Putamen (tissue), 1 donor: ENCODE measurements at places on chromosomes 6 and 20.

- no peak for DNase-seq
These were observed 89.4 kb downstream of the GRM4 start for GRCh38 chr6:34056305-34057108.

DNA sequence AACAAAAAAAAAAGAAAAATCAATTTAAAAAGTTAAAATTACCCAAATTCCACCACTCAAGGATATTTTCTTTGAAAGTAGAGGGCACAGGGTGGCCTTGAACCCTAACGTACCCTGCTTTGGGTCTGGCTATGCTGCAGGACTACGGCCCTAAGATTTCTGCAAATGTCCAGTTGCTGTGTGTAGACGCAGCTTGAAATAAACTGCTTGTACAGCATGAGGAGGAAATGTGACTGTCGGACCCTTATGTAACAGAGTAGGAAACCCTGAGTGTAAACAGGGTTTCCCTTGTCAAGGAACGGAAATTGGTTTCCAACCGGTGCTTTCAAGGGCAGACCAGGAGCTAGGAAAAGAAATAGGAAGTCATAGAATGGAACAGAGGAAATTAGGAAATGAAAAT lies 60.7 kb upstream of the SHLD1 start:
- DNase-seq: no peak

DNA sequence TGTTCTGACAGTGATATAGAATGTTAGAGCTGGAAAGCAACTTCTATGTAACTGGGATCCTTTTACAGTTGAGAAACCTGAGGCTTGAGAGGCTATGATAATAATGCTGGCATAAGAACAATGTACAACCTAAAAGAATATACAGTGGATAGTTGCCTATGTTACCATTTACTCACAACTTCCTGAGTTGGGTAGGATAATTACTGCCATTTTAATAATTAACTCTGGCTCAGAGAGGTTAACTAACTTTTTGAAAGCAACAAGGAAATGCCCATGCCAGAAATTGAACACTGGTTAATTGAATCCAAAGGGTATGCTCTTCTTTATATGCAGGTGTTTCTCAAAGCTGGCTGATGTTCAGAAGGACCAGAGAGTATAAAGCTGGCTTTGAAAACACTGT lies 530.7 kb upstream of the MAP3K7 start:
- DNase-seq: no peak

- DNase-seq: peak; percentile 75
These were observed 296.5 kb downstream of the THBS2 start for GRCh38 chr6:168956884-168957730.

DNA sequence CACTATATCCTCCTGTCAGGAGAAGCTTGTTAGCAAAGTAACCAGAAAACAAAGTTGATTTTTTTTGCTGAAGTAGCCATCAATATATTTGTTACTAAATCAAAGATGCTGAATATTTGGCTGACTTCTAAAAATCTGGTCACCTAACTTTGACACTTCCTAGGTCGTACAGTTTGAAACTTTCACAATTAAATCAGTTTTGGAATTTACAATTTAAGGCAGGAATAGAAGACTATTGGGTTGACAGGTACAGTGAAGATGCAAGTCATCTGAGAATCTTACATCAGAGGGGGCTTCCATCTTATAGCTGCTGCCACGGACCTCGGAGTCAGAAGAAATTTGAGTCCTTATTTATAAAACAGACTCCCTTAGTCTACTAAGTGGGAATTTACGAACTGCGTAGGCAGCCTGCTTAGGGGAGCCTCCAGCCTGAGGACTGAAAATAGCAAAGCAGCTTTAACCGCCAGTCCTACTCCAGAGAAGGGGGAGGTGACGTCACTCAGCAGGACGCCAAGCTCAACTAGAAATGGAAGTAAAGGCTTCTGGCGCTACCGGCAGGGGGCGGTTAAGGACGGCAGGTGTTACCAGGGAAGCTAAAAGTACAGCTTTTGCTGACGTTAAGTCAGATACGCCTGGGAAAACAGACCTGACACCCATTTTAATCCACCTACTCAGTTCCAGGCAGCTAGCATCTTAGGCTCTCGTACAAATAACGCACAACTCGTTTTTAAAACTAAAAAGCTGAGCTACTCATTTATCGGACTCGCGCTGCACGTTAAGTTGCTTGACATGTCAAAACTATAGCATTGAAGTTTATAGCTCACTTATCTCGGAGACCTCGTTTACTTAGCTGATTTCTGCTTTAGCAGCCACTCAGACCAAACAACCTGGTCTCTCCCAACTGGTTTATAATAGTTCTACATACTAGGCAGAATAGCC lies 61.1 kb upstream of the HFE start:
- DNase-seq: peak; percentile 79

GRCh38 chr6:166446146-166446545 lies 63.4 kb upstream of the MPC1 start:
- DNase-seq: no peak

- DNase-seq: no peak
These were observed 1.4 kb upstream of the SLC29A1 start for GRCh38 chr6:44221961-44222335.

DNA sequence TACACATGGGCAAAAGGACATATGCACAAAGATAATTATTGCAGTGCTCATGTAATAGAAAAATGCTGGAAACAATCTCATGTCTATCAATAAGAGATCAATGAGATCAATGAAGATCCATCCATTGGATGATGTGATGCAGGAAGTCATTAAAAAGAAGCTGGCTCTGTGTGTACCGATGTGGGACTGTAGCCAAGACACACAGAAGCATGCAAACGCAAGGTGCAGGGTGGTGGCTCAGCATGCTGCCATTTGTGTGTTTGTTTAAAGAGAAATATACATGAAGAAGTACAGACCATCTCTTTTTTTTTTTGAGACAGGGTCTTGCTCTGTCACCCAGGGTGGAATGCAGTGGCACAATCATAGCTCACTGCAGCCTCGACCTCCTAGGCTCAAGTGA lies 33.1 kb upstream of the KCNB1 start:
- DNase-seq: no peak

- no peak for DNase-seq
These were observed 58.2 kb downstream of the IGF2R start for GRCh38 chr6:160027076-160027475.

DNA sequence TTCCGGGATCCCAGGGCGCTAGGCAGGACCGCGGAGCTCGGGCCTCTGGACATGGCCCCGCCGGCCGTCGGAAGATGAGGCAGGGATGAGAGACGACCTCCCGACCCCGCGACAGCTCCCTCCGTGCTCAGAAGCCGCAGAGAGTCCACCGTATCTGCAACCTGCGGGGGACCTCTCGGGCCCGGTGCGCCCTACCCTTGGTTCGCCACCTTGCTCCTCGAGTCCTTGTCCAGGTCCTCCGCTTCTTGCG lies 301 bp downstream of the PPP1R3D start:
- DNase-seq: peak; percentile 29

DNA sequence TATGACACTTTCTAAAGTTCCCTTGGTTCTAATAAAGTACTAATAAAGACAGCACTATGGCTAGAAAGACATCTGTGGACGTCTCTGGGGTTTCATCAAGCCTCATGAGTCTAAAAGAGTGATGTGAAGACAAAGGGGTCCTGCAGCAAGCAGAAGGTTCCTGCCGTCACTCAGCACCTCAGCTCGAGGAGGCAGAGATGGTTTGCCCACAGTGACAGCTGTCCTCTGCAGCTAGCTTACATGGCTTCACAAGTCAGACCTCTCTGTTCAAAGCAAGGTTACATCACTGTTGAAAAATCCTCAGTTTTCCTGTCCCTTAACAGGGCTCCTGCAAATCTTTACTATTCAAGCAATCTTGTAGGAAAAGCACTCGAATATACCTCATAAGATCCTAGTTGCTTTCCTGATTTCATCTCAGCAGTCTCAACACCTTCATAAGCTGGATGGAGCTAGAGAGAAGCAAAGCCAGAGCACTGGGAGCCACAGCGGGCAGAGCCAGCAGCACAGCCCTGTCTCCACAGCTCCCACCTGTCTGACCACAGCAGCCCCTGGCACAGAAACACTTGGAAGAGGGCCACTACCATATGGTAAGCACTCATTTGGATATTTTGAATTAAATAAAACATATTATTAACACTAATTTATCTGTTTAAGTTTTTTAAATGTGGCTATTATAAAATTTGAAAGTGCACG lies 202.3 kb downstream of the GMDS start:
- no peak for DNase-seq

DNA sequence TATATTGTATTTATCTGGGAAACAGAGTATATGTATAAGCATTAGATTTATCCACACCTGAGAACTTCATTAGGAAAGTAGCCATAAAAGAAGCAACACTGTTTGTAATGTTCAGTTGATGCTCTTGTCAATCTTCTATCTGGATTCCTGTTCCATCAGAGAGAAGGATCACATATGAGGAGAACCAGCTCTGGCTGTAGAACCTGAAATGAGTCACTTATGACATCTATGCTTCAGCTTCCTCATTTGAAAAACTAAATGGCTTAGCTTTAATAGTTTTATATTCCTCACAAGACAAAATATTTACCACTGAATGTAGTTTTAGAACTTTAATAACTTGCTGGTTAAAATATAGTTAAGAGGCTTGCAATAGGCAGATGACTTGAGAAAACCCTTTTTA lies 144.7 kb downstream of the TASP1 start:
- no peak for DNase-seq

DNA sequence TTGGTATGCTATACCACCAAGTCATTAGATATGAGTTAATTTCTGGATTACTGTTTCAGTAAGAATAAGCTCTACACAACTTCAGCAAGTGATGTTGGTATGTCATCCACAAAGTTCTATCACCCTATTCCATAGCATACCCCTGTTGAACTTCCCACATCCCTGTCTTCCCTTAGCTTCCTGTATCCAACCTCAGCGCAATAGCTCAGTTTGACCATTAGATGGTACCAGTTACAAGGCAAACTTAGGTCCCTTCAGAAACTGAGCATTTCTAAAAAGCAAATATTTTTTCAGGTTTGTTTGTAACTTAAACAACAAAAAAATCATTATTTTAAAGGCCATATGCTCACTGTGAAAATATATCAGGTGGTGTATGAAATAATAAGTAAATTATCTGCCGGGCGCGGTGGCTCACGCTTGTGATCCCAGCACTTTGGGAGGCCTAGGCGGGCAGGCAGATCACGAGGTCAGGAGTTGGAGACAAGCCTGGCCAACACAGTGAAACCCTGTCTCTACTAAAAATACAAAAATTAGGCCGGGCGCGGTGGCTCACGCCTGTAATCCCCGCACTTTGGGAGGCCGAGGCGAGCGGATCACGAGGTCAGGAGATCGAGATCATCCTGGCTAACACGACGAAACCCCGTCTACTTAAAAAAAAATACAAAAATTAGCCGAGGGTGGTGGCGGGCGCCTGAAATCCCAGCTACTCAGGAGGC lies 8.8 kb upstream of the MOG start:
- DNase-seq: no peak

DNA sequence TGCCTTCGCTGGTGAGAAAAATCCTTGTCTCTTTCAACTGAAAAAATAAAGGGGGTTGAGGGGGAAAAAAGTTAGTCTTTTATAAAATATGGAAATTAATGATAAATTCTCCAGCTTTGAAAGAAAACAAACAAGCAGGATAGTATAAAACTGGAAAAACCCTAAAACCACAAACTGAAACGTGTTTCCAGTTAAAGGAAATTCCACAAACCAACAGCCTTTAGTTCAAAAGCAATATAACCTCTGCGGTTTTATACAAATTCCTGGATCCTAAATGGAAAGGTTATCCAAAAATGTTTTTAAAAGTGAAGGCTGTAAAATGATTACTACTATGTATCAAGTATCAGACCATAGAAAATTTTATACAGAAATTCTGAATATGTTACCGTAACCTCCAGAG lies 55.6 kb downstream of the BMP5 start:
- DNase-seq: no peak

GRCh38 chr6:111709615-111710398 lies 104.1 kb upstream of the TRAF3IP2 start:
- DNase-seq: peak; percentile 87

DNA sequence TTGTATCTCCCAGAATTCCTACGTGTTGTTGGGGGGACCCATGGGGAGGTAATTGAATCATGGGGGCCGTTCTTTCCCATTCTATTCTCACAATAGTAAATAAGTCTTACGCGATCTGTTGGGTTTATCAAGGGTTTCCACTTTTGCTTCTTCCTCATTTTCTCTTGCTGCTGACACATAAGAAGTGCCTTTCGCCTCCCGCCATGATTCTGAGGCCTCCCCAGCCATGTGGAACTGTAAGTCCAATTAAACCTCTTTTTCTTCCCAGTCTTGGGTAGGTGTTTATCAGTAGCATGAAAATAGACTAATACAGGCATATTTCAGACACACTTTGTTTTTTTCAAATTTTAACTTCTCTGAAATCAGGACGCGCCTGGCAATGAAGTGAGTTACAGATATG lies 14.4 kb upstream of the PGK2 start:
- no peak for DNase-seq

- no peak for DNase-seq
These were observed 155.1 kb downstream of the PRDM13 start for GRCh38 chr6:99761711-99762110.

DNA sequence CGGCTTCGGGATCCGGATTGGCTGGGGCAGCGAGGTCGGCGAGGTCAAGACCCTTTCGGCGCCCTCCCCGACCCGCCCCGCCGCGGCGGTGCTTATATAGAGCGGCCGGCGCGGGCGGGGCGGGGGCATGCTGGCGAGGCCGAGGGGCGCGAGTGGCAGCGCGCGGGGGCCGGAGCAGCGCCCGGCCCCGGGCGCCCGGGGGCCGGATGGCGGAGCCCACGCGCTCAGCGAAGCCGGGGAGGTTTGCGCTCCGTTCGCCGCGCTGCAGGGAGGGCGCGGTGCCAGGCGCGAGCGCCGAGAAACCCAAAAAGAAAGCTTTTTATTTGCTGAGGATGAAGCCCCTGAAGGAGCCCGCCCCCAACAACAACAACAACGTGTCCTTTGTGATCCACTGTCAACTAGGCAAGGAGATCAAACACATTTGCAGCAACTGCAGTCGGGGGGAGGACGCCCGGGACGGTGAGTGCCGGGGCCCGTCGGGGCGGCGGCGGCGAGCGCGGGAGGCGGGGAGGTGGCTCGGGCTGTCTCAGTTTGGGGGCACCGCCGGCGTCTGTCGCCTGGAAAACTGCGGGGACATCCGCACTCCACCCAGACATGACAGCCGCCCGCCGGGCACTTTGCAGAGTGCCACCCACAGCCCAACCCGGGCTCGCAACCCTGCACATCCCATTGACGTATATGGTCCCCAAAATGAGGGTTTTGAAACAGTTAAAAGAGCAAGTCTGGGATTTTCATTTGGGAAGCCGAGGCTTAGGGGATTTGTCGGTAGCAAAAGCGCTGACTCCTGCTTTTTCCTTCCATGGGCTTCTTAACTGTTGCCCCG lies 297.3 kb downstream of the PHACTR1 start:
- DNase-seq: no peak

GRCh38 chr6:34384321-34385153 lies 7.9 kb downstream of the NUDT3 start:
- no peak for DNase-seq

DNA sequence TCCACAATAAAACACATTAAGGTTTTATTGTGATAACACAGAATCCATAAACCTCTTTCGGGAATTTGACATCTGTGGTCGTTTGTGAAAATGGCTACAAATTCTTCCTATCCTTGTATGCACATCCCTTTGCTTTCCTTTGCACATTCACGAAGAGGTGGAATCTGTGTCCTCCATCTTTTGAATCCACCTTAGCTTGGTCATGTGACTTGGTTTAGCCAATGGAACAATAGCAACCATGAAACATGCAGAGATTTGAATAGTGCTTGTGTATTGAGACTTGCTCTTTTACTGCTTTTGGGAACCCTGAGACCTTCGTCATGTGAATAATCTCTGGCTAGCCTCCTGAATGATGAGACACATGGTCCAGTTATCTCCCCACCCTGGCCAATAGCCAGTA lies 49.7 kb upstream of the NOP56 start:
- no peak for DNase-seq

GRCh38 chr6:148771896-148772554 lies 25.2 kb downstream of the UST start:
- DNase-seq: no peak
